ENCODE measurements at places on chromosomes 5 and 9.

DNA sequence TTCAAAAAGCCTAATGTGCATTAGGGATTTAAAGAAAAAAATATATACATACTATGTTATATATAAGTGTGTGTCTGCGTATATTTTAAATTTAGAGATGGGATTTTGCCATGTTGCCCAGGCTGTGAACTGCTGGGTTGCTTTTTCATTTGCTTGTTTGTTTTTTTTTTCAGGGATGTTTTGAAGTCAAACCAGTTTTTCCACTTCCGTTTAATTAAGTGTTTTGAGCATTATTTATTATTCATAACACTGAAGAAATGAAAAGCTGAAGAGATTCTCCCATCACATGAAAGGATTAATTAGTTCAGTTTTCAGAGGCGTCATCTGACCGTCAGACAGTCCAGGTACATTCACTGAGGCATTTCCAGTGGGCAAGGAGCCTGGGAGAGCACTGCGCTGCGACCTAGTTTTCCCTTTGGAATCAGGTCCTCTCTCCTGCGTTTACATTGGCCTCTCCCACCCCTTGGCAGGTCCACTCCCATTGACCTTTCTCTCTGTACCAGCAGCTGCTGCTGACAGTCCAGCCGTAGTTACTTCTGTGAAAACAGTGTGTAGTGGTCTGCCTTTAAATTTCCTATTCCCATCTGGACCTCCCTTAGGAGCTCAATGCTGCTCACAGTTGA lies 26.0 kb downstream of the ARRDC3 start:
- DNase-seq = no peak

DNA sequence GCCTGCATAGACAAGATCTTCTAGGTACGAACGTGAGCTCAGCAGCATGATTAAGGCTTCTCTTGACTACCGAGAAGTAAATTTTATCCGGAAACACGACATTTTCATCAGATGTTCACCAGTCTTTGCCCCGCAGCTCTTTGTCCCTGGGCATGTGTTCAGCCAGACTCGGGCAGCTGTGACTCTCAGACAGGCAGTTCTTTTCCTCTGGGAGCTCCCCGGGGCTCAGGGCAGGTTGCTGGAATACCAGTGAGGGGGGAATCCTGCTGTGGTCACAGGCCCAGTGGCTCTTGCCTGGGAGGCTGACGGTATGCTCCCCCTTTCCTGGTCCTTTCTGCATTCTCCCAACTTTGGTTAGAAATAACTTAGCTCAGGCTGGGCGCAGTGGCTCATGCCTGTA lies 186.1 kb downstream of the GNA14 start:
- no peak for DNase-seq

- no peak for DNase-seq
These were observed 19.4 kb upstream of the C5orf63 start for GRCh38 chr5:127092690-127093089.

DNA sequence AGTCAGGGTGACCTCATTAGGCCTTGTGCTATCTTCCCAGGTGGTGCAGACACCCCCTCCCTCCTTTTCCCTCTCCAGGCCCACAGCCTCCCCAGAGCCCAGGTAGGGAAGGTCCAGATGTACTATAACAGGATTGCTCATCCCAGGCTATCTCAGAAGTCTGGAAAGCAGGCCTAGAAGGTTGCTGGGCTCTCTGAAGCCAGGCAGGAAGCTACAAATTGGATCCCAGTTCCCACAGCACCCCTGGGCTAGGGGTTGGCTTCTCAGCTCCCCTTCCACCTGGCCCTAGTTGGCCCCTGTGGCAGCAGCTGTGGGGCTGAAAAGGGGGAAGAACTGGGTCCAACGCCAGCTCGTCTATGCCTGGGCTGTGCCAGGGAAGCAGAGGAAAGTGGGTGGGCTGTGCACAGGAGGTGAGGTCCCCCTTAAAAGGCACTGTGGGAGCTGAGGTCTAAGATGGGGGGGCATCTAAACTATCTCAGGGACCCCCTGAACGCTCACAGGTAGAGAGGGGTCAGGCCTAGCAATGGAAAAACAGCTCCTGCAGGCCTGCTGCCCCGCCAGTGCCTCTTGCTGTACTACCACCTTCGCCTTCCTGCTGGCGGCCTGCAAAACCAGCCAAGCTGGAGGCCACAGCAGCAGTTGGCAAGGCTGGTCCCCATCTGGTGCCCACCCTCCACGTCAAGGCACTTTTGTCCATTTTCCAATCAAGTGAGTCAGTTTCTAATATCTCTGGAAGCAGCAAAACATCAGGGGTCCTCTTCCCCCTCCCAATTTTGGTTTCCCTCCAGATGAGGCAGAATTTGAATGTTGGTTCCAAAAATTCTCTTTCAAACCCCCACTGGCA lies 13.3 kb upstream of the PSMD5 start:
- DNase-seq = no peak

DNA sequence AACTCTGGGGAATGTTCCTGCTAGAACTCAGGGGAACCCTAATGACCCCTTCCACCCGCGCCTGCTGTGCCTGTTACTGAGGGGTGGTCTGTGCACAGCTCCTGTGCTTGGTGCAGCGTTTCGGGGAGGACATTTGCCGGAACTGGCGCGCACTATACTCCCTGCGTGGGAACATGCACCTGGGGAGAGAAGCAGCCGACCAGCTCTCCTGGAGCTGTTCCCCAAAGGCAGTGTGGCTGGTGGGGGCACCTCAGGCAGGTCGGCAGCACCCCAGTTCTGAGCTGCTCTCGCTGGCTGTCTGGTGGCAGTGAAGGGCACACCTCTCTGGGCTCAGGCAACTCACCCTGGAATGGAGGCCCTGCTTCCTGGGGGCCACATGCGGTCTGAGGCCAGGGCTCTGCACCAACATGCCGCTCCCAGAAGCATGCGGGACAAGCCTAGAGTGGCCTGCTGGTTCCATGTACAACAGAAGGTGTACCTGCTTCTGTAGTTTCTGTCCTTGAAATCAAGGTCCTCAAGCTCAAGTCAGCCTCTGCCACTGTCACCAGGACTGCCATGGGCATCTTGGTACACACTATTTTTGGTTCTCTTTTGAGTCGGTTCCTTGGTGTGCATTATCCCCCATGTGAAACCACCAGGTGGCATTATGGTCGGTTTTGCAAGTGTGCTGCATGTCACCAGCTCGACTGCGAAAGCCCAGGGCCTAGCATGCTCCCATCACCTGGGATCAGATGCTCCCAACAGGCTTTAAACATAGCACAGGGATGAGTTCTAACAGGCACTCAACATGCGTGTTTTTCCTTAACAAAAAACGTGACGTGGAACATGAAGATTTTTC lies 7.8 kb upstream of the MRNIP start:
- no peak for DNase-seq

GRCh38 chr9:83410701-83411100 lies 127.5 kb downstream of the FRMD3 start:
- DNase-seq = no peak

DNA sequence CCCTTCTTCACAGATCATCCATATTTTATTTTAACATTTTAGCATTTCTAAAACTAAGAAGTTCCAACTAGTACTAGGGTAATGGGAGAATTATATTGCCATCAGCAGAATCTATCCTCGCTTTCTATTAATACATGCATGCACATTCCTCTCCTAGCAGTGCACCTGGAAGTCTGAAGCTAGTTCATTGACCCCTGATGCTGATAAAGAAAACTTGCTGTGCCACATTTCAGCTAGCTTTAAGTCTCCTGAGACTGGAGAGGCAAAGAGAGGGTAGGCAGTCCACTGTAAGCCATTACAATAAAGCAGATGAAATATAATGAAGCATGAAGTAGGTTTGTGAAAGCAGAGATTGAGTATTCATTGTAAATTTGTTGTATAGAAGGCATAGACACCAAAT lies 15.8 kb downstream of the MINAR2 start:
- DNase-seq = no peak

DNA sequence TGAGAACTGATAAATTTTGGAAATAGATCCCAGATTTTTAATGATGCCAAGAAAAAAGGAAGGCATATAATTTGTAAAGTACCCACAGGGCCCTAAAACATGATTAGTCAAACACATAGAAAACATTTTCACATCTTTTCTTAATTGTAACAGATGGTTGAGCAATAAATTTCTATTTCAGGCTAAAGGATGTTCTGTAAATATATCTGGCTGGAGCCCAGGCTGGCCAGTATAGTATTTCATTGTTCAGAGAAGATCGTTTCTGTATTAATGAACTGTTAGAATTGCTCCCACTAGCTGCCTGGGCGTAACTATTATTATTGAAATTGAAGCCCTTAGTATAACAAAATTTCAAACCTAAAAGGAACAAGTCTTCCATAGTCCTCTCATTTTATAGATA lies 105.3 kb upstream of the SMC2 start:
- DNase-seq = no peak

DNA sequence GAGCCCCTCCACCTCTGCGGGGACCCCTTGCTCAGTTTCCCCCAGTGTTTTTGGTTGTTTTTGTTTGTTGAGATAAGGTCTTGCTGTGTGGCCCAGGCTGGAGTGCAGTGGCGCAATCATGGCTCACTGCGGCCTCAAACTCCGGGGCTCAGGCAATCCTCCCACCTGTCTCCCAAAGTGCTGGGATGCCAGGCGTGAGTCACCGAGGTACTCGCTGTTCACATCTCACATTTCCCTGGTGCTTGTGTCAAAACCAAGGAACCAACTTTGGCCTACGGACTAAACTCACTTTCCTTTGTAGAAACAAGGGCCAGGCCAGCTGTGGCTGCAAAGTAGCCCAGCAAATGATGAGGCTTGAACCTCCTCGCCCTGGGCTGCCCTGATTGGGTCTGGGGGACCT lies 9.7 kb upstream of the AJM1 start:
- no peak for DNase-seq

GRCh38 chr5:92504346-92504745 lies 1076.7 kb downstream of the NR2F1-AS1 start:
- DNase-seq = no peak

GRCh38 chr5:1176473-1177391 lies 24.7 kb upstream of the SLC6A19 start:
- no peak for DNase-seq

- DNase-seq = no peak
These were observed 120.5 kb downstream of the NPR3 start for GRCh38 chr5:32831624-32832023.

- no peak for DNase-seq
These were observed 50.2 kb upstream of the STARD4 start for GRCh38 chr5:111562561-111562960.

DNA sequence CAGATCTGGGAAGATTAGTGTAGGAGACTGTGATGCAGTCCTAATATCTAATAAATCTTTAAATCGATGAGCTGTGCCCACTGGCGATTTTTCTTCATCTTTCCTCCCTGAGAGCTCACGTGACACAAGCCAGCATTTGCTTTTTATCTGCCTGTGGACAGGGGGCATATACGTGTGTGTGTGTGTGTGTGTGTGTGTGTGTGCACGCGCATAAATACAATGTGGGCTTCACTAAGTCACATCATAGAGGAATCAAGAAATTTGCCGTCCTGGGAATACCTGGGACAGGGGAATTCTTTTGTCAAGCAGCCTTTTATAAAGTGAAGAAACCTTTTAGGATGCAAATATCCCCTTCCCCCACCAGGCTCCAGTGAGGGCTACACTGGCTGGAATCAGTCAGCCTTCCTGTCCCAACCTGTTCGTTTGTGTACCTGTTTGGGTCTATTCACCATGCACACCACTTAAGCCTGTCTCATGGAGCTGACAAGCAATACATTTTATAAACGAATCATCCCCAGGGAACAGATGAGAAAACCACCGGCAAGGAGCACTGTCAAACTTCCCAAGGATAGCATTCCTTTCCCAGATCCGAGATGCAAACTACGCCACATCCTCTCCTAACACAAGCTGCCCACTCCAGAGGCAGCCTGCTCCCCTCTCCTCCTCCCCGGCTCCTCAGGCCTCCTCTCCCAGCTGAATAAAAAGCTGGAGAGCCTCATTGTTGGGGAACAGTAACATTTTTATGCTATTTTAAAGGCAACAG lies 2.7 kb downstream of the EPB41L4B start:
- DNase-seq = no peak

- no peak for DNase-seq
These were observed 102.3 kb upstream of the LMX1B start for GRCh38 chr9:126511411-126511810.

DNA sequence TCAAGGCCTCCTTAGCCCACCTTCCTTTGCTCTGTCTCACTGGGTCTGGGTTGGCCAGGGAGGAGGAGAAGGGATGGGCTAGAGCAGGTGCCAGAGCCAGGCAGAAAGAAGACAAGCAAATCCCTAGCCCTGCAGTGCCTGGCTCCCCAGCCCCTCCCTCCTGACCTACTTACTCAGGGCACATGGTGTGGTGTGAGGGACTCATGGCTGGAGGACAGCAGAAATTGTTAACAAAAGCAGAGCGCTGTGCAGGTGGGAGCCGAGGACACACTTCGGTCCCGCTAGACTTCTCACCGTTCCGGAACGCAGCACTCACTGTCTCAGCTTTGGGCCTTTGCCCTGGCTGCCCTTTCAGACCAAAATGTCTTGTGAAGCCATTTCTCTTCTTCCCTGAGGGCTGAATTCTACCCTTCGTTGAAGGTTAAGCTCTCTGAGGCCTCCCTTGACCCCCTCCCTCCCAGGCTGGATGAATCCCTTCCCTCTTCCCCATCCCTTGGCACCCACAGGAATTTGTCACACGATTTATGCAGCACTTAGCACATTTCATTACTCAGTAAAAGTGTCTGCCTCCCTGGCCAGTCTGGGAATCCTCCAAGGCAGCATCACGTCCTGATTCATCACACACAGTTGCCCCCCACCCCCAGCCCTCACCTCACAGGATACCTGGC lies 263.9 kb upstream of the TRPC7 start:
- no peak for DNase-seq

- DNase-seq = no peak
These were observed 692 bp downstream of the PSAT1 start for GRCh38 chr9:78297672-78297961.

GRCh38 chr5:14457476-14457875 lies 124.1 kb upstream of the OTULINL start:
- DNase-seq = no peak

GRCh38 chr5:96648593-96648992 lies 13.6 kb upstream of the CAST start:
- DNase-seq = no peak

DNA sequence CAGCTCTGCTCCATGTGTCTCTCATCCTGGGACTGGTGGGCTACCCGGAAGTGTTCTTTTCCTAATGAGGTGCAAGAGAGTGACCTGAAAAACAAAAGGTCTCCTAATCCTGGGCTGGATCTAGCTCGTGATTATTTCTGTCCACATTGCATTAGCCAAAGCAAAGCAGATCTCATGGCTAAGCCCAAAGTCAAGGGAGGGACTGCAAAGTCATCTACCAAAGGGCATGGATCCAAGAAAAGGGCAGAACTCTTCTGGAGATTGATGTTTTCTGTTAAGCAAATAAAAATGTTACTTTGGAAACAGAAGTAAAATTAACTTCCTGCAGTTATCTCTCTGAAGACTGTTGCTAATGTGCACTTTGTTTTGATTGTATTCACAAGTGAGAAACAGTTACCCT lies 225.2 kb downstream of the CFAP90 start:
- DNase-seq = no peak

Data from stimulated activated CD8-positive, alpha-beta memory T cell treated with anti-CD3 and anti-CD28 coated beads, Interleukin-7, amount 100 ng/mL, for 1 hour (primary cell).